ENCODE measurements at places on chromosomes 2 and 18.
A peak's percentile ranks its signal among the peaks of the same experiment; 100 is the strongest.

GRCh38 chr2:11827547-11827946 lies 81.1 kb downstream of the LPIN1 start:
- no peak for DNase-seq

DNA sequence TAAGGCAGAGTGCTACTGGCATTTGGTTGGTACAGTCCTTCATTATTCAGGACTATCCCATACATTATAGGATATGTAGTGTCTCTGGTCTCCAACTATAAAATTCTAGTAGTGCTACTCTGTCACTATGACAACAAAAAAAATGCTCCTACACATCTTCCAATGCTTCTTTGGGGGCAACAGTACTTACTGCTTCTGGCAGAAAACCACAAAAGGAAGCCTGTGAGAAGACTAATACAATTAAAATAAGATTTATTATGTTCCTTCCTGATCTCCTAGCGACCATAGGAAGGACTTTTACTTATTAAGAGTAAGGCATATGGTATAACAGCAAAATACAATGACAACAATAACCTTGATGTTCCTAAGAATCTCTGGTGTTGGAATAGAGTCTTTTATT lies 48.4 kb upstream of the CPO start:
- DNase-seq = no peak

DNA sequence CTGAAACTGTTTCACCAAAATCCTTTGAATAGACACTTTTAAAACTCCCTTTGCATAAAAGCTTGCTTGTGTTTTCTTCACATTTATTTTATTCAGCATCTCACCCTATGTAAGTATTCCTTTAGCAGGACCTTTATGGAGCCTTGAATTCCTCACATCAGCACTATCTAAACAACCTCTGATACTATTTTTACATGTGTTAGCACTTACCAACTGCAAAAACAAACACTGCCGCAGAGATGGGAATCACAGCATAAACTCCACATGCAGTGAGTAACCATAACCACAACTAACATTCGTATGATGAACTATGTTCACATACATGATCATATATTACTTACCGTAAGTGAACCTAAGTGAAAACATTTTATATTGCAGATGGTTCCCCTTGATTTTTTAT lies 15.4 kb downstream of the FBXO15 start:
- DNase-seq = no peak

GRCh38 chr2:66574701-66575624 lies 140.0 kb downstream of the MEIS1 start:
- DNase-seq = peak; percentile 76

All from NCI-H2171 (cell line).